ENCODE measurements at places on chromosomes 16 and 17.

DNA sequence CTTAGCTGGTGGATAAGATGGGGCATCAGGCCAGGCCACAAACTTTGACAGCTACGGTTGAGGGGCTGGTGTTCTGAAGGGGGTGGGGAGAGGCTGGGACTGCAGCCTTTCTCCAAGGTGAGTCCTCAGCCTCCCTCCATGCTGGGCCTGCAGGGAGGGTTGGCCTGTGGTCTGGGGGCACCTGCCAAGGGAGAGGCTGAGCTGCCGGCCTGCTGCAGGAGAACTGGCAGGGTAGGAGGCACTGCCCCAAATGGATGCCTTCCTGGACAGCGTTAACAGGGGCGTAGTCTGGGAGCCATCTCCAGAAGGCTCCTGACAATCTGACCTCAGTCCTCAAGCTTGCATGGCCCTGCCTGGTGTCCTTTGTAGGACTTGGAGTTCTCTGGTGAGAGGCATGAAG lies 5.1 kb downstream of the ELMO3 start:
- DNase-seq: no peak

GRCh38 chr17:32222621-32223020 lies 43.0 kb upstream of the RHBDL3 start:
- no peak for DNase-seq

GRCh38 chr17:35028531-35029262 lies 34.8 kb downstream of the RFFL start:
- DNase-seq: no peak

DNA sequence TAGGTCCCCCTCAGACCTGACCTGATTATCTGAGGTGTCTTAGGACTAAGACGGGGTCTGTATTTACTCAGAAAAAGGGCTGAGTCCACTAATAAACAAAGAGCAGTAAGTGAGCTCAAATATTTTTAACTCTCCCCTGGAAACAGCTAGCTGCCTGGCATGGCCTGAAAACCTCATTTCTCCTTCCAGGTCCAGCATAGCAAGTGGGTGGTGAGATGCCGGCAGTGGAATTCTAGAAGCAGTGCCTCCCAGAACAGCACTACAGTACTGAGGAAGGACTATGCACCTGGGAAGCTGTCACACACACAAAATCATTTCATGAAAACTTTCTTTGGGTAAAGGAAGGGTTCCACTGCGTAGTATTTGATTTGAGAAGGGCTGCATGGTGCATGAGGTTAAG lies 29.5 kb upstream of the CFAP20 start:
- DNase-seq: no peak

DNA sequence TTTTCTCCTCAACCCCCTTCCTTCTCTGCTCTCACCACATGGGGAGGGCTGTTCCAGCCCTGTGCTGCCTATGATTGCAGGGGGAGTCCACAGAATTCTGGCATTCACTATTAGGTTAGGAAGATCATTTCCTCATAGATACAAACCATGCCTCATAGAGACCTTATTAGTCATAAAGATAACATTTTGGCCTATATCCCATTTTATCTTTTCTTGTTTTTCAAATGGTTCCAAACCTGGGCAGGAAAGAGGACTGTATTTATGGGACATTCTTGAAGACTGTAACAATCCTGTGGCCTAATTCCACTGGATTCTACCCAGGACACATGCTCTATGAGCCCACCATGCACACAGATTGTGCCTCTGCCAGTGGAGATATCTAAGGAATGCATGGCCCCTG lies 51.7 kb downstream of the ASIC2 start:
- DNase-seq: no peak

DNA sequence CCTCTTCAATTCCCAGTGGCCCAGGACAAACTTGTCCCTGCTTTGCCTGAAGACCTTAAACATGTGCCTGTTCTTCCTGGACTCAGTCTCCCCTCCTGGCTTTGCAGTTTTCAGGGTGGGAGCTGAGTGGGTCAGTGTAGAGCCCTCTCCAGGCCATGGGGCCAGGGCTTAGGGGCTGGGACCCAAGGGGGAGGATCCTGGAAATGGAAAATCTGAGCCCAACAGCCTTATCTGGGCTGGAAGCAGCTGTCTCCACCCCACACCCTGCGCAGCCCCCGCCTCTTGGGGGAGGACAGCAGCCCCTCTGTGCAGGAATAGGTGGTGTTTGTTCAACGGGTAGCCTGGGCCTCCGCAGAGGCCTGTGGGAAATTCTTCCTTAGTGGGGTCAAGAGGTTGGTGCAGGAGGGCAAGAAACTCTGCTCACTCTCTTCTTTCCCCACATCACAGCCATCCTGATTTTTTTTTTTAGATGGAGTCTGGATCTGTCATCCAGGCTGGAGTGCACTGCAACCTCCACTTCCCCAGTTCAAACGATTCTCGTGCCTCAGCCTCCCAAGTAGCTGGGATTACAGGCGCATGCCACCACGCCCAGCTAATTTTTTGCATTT lies 6.8 kb upstream of the SMTNL2 start:
- no peak for DNase-seq

GRCh38 chr17:43468691-43469139 lies 15.1 kb upstream of the DHX8 start:
- no peak for DNase-seq

All from stimulated activated CD8-positive, alpha-beta memory T cell treated with anti-CD3 and anti-CD28 coated beads, Interleukin-4, amount 100 ng/mL, for 1 hour (primary cell).